Activated CD4-positive, alpha-beta T cell treated with anti-CD3 and anti-CD28 coated beads for 24 hours (primary cell): ENCODE measurements at places on chromosomes 16 and 17.

- DNase-seq, result no peak
Measured at GRCh38 chr16:476039-476438, 50.6 kb downstream of the RAB11FIP3 start.

DNA sequence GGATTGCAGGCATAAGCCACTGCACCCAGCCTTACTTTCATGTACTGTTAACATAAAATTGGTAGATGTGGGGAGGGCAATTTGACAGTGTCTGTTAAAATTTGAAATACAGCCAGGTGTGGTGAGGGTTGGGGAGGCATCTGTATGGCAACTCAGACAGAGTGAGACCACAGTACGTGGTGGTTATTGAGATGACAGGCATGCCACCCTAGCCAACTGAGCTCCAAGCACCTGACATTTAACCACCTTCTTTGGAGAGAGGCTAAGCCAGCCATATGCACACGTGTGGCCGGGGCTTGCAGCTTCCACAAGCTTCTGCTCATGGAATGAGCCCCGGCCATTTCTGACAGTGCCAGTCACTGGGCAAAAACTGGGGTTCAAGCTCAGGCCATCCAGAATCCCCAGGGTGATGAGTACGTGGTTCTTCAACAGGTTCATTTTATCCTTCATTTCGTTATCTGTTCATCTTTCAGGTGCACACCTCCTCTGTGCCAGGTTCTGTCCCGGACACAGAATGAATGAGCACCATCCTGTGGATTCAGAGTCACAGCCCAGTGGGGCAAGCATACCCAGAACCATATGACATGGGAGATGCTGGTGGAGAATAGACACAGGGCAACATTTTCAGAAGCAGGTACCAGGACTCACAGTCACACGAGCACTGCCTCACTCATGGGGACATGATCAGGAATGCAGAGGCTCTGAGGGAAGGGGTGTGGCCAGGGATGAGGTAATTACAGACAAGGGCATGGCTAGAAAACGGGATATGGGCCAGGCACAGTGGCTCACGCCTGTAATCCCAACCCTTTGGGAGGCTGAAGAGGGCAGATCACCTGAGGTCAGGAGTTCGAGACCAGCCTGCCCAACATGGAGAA, 36.2 kb downstream of the C16orf82 start:
- DNase-seq, result no peak

DNA sequence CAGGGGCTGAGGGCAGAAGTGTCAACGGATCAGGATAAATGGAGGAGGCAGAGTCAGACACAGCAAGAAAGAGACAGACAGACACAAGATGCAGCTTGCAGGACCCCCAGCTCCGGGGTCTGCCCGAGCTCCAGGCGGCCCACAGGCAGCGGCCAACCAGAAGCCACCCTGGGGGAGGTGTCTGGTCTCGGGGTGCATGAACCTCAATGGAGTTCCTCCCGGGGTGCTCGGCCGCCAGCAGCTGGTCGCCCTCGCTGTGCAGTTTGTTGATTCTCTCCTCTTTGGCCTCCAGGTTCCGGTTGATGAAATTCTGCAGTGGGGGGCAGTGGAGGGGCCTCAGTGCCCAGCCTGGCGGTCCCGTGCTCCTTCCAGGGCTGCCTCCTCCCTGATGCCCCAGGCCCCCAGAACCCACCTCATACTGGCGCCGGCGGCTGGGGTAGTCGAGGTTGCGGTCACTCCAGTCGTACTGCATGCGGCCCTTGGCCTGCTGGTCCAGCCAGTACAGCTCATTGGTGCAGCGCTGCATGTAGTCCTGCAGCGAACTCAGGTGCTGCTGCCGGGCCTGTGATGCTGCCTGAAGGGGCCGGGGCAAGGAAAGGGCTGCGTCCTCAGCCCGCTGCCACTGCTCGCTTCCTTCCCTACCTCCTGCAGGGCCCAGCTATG, 38.0 kb downstream of the PPL start:
- DNase-seq, result no peak

- DNase-seq, result no peak
Measured at GRCh38 chr17:17693253-17694168, 12.3 kb downstream of the RAI1 start.

- peak; percentile 22 for DNase-seq
Measured at GRCh38 chr16:49281843-49282642, 405 bp upstream of the CBLN1 start.

DNA sequence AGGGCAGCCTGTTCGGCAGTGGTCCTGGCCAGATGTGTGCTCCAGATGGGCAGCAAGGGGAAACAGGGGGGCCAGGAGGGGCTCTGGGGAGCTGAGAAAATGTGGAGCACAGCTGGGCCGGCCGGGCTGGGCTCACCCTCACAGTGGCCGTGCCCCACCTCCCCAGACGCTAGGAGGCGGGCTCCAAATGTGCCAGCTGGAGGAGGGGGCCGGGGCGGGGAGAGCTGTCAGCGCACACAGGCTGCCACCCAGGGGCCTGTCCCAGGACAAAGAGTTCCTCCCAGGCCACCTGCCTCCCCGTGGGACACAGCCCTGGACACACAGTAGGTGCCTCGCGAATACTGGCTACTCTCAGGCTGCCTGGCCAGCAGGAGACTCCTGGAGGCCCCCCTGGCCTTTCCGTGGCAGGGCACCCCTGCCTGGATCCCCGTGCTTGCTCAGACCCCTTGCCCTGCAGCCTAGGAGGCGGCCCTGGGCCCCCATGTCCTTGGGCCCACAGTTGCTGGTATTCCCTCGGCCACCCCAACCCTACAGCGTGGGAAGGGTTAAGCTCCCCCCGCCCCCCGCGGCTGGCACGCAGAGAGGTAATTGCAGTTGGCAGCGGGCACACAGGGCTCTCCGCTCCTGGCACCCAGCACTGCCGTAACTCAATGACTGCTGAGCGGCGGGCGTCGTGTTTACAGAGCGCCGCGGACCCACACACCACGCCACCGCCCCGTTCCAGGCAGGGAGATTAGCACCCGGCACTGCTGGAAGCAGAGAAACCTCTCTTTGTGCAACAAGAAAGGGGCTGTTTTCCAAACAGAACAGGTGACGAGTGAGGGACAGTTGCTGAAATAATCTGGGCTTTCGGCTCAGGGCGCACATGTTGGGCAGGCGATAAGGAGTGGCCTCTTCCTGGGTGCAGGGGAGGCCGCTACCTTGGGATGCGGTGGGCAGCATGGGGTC, 32.2 kb downstream of the BAHCC1 start:
- no peak for DNase-seq

- no peak for DNase-seq
Measured at GRCh38 chr17:42361781-42362186, 26.5 kb downstream of the STAT3 start.

- no peak for DNase-seq
Measured at GRCh38 chr17:76379275-76379641, 5.2 kb upstream of the SPHK1 start.

GRCh38 chr16:24538756-24539294, 541 bp upstream of the RBBP6 start:
- DNase-seq, result no peak

DNA sequence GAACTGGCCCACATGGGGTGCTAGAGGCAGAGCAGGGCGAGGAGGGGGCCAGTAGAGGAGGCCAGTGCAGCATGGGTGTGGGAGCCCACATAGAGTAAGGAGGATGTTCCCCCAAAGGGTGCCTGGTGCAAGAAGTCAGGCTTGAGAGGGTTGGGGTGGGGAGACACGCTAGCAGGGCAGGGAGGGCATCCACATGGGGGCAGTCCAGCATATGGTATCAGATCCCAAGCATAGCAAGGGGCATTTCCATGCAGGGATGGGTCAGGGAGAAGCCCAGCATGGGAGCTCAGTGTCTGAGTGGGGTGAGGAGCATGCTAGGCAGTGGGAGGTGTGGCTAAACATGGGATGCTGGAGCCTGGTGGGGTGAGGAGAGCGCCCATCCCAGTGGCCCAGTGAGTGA, 213.7 kb downstream of the COPRS start:
- no peak for DNase-seq

GRCh38 chr17:57494443-57494842, 238.1 kb downstream of the MSI2 start:
- DNase-seq, result no peak

DNA sequence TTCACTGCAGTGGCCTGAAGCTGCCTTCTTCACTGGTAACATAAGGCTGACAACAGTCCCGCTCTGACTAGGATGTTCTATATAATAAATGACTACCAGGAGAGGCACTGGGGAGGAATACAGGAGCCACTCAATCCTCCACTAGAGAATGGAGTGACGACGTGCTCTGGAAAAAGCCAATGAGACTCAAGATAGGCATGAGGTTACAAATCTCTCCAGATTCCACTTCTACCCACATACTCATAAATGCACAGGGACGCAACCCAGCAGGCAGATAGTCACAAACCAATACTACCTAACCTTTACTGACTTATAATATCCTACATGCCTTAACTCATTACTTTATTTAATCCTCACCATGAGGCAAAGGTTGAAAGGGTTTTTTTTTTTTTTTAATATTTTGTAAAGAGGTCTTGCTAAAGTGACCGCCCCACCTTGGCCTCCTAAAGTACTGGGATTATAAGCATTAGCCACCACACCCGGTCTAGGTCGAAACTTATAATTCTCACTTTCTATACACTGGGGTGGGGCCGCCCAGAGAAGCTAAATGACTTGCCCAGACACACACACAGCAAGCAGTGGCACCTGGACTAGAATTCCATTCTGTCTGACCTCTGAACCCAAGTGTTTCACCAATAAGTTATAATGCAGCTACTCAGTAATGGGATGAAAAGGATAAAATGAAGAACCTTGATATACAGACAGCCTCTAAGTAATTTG, 33.7 kb downstream of the TOM1L2 start:
- DNase-seq, result no peak

- no peak for DNase-seq
Measured at GRCh38 chr17:6752068-6752909, 3.6 kb upstream of the XAF1 start.

- no peak for DNase-seq
Measured at GRCh38 chr17:71921796-71922195, 199.0 kb upstream of the SOX9 start.

- DNase-seq, result no peak
Measured at GRCh38 chr16:51852892-51853291, 694.1 kb downstream of the TOX3 start.

- no peak for DNase-seq
Measured at GRCh38 chr17:9183306-9183705, 162.0 kb downstream of the NTN1 start.

DNA sequence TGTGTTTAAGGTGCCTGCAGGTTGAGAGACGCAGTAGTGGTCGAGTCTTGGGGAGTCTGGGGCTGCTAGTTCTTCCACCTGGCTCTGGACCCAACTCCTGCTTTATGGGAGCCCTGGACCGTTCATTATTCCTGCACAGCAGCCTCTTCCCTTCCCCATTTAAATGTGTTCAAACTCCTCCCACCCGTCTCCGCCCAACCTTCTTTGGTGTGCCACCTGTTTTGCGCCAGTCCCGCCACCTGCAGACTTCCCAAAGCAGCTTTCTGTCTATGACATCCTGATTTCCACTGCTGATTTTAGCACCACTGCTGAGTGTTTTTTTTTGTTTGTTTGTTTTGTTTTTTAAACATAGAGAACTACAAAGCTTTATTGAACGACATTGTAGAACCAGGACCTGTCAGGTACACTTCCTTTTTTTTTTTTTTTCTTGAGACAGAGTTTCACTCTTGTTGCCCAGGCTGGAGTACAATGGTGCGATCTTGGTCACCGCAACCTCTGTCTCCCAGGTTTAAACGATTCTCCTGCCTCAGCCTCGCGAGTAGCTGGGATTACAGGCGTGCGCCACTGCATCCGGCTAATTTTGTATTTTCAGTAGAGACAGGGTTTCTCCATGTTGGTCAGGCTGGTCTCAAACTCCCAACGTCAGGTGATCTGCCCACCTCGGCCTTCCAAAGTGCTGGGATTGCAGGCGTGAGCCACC, 12.8 kb downstream of the ADORA2B start:
- no peak for DNase-seq

- DNase-seq, result no peak
Measured at GRCh38 chr17:41915566-41915965, 3.2 kb downstream of the ACLY start.

DNA sequence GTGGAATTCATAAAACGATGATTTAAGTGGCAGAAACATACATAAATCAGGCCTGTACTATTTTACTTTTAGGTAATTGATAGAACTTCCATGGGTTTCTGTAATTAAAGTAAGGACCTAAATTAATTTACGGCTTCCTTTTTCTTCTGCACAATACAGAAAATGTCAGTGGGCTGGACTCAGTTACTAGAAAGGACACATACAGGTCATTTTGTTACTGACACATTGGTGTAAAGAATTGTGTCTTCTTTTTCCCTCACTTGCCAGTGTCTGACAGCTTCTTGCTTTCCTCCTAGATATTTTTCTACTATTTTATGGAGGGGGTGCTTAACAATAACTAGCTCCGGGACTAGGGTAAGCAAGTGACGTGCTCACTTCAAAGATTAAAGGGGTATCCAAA, 304.8 kb downstream of the RBFOX1 start:
- no peak for DNase-seq
